Stimulated activated CD4-positive, alpha-beta T cell treated with anti-CD3 and anti-CD28 coated beads, Interleukin-1b, Interleukin-23, amount 100 ng/mL, for 4 hours (primary cell): ENCODE measurements at places on chromosomes 1 and 21.

DNA sequence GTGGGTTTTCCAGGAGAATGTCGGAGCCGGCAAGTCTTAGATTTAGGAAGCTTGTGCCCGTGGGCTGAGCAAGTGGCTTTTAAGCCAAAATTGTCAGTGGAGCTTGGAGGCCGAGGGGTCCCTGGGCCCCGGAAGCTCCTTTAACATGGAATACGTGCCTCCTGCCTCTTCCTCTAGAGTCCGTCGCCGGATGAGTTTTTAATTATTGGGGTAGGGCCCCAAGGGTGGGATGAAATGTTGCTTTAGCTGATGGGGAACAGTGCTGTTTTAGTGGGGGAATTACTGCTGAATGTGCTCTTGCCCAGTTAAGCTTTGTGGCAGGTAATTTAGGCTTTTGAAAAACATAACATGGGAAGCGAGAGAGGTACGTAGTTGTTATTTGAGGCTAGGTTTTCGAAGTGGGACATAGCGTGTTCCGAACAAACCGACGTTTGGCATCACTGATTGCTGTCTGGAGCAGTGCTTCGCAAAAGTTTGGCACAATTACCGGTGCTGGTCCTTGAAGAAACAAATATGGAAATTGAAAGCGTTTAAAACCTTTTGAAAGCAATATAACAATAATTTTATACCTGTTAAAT, 786 bp downstream of the RPL5 start:
- DNase-seq: no peak

DNA sequence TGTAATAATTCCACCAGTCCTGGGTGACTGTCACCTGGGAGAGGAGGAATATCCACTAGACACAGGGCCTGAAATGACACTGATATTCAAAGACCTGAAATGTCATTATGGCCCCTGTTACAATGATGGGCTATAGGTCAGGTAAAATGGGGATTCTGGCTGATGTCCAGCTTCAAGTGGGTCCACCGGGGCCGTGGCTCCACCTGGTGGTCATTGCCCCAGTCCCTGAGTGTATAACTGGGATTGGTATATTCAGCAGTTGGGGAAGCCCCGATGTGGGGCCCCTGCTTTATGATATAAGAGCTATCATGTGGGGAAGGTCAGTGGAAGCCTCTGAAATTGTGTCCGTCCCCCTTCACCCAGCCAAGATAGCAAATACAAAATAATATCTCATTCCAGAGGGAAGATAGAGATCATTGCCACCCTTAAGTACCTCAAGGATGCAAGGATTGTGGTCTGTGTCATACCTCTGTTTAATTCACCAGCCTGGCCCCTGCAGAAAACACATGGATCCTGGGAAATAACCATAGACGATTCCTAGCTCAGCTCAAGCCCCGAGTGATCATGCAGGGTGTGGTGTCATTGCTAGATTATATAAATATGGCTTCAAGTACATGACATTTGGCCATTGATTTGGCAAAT, 19.4 kb downstream of the PLEKHO1 start:
- DNase-seq: peak; percentile 32

- DNase-seq: no peak
Observed at GRCh38 chr1:91766883-91767282, 119.1 kb downstream of the TGFBR3 start.

DNA sequence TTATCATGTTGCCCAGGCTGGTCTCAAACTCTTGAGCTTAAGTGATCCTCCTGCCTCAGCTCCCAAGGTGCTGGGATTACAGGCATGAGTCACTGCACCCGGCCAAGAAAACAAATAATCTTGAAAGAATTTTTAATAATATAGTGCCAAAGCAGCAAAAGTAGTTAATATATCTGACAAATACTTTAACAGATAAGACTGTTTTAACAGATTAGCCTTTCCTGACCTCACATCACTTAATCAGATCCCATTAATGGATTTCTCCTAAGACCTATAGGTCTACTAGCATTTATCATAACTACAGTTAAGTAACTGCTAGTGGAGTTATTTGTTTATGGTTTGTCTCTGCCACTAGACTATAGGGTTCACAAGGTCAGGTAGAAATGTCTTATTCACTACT, 61.1 kb upstream of the HP1BP3 start:
- no peak for DNase-seq

DNA sequence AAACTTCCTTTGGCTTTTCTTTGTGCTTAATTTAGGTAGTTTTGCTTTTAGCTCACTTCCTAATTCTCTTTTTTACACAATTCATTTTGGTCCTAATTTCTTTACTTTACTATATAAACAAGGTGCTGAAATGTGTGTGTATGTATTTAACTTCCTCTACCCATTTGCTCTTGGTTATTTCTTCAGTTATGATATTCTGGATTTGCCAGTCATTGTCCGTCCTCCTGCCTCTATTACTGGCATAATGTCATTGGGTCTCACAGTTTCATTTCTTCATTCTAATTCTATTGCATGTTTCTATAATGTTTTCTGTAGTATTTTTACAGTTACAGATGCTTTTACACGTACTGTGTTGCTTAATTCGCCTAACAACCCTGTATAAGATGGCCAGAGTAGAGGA, 96.2 kb downstream of the ZMYM4 start:
- DNase-seq: no peak

- peak; percentile 30 for DNase-seq
Observed at GRCh38 chr1:30911059-30911954, 2.7 kb upstream of the SDC3 start.

- no peak for DNase-seq
Observed at GRCh38 chr1:209564849-209565248, 18.7 kb upstream of the CAMK1G start.

GRCh38 chr1:156805766-156806511, 10.7 kb downstream of the SH2D2A start:
- DNase-seq: no peak

DNA sequence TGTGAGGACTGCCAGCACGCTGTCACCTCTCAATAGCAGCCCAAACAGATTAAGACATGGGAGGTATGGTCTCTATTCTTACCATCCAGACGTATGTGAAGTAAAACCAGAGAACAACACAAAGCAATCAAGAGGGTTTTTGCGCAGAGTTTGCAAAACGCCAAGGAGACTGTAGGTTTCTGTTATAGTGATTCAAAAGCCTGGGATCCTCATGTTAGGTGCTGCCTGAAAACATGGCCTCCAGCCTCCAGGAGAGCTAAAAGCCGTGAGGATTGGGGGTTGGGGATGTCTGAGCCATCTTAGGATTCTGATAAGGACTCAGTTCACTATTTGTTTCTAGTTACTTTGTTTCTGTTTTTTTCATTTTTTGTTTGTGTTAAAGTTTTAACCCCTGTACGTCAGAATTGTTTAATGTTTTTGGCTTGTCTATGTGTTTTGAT, 4.2 kb upstream of the CCT8 start:
- no peak for DNase-seq

GRCh38 chr1:52746189-52746588, 19.9 kb downstream of the ZYG11B start:
- no peak for DNase-seq

DNA sequence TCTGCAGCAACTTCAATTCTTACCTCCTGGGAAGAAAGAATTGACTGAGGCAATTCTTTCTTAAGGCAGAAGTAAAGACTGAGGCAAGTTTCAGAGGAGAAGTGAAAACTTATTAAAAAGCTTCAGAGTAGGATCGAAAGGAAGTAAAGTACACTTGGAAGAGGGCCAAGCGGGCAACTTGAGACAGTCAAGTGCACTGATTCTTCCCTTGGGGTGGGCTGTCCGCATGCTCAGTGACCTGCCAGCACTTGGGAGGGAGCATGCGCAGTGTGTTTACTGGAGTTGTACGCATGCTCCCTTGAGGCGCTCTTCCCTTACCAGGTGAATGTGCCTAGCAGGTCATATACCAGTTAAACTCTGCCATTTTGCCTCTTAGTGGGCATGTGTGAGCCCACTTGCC, 55.3 kb upstream of the NBPF3 start:
- no peak for DNase-seq

DNA sequence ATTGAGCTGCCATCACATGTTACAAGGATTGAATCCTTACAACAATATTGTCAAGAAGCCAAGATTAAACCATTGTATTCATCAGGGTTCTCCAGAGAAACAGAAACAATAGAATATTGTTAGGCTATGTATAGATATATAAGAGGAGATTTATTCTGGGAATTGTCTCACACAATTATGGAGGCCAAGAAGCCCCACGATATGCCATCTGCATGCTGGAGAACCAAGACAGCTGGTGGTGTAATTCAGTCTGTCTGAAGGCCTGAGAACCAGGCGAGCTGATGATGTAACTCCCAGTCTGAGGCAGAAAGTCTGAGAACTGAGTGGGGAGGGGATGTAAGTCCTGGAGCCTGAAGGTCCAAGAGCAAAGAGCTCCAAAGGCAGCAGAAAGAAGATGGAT, 14.5 kb upstream of the TTF2 start:
- no peak for DNase-seq

- no peak for DNase-seq
Observed at GRCh38 chr1:3729594-3730542, 22.4 kb upstream of the CCDC27 start.

- no peak for DNase-seq
Observed at GRCh38 chr1:224698015-224698451, 81.9 kb downstream of the CNIH3 start.

GRCh38 chr1:58941471-58942289, 157.8 kb upstream of the JUN start:
- DNase-seq: no peak

- no peak for DNase-seq
Observed at GRCh38 chr1:224131253-224131652, 17.3 kb downstream of the FBXO28 start.

DNA sequence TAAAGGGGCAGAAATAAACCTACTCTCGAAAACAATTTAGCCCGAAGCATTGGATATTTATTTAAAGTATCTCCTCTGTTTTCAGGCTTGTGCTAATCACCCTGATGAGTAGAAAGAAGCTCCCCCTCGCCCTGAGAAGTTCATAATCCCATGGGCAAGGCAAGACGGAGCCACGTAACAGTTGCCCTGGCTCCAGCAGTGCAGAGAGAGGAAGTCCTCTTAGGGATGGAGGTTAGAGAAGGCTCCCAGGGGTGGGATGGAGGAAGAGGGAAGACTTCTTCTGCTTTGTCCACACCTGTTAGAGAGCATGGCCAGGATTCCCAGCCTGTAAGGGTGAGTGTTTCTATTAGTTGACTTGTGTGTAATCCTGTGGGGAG, 3.4 kb upstream of the GPR25 start:
- no peak for DNase-seq

- no peak for DNase-seq
Observed at GRCh38 chr1:196121181-196121580, 487.1 kb downstream of the KCNT2 start.

- DNase-seq: no peak
Observed at GRCh38 chr1:2582391-2582790, 4.2 kb upstream of the PRXL2B start.

DNA sequence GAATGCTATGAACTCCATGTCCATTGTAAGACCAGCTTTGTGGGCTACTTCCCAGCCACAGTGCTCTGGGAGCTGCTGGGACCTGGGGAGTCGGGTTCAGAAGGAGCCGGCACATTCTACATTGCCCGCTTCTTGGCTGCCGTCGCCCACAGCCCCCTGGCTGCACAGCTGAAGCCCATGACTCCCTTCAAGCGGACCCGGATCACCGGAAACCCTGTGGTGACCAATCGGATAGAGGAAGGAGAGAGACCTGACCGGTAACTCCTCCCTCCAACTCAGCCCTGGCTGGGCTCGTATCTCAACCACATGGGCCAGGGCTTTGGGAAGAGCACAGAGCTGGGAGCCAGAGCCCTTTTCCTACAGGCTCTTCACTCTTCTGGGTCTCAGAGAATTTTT, 15.4 kb downstream of the MOV10 start:
- DNase-seq: no peak

- DNase-seq: no peak
Observed at GRCh38 chr1:103109311-103109920, 1.1 kb upstream of the COL11A1 start.

DNA sequence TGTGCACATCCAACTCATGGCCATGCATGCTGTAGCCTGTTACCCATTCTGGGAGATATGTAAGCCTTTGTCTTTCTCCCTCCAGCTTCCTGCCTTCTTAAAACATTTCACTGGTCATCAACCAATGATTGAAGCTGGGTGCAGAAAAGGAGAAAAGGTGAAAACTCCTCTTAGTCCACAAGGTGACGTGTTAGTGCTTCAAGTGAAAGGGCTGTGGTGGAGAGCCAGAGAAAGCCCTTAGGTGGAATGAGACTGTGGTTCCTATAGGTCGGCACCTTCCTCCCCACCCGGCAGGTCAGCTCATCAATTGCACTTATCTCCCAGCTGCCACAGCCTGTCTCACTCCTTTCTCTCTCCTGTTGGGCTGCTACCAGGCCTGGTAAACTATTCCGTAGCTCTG, 30.4 kb downstream of the ERG start:
- DNase-seq: no peak

- DNase-seq: no peak
Observed at GRCh38 chr21:32795802-32796559, 24.4 kb upstream of the PAXBP1 start.

GRCh38 chr1:182589520-182589919, 464 bp upstream of the RNASEL start:
- no peak for DNase-seq

GRCh38 chr1:20873311-20873710, 86.2 kb upstream of the HP1BP3 start:
- no peak for DNase-seq

- no peak for DNase-seq
Observed at GRCh38 chr21:32442566-32443318, 30.2 kb downstream of the EVA1C start.

GRCh38 chr1:87119541-87120140, 205.2 kb downstream of the HS2ST1 start:
- no peak for DNase-seq

DNA sequence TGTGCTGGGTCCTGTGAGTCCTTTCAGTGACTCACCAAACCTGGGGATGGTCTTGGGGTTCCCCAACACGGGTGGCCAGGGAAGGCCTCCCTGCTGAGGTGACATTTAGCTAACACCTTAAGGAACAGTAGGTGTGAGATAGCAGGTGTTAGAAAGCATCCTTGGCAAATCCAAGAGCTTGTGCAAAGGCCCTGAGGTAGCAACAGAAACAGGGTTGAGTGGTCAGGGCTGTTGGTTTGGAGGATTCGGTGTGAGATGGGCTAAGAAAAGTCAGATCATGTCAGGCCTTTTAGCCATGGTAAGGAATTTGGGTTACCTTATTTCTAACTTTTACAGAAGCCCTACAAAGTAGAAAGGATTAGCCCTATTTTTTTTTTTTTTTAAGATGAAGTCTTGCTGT, 343.0 kb downstream of the CAMTA1 start:
- DNase-seq: no peak

GRCh38 chr21:46151261-46151988, 4.0 kb downstream of the FTCD start:
- no peak for DNase-seq

DNA sequence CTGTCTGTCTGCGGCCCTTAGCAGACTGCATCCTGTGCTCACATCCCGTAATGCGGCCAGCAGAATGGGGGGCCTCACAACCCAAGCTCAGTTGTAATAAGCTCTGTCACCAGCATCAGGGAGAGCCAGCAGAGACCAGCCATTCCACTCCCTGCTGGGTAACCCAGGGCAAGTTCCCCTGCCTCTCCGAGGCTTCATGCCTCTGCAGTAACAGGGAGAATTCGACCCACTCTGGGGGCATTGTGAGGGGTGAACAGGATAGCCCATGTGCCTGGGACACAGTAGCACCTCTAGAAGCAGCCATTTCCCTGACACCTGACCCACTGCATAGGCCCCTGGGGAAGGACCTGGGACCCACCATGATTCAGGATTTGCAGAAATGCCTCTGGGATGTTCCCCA, 461.2 kb downstream of the MATN1 start:
- no peak for DNase-seq
